Stimulated activated CD8-positive, alpha-beta memory T cell treated with anti-CD3 and anti-CD28 coated beads, Interleukin-4, amount 100 ng/mL, for 1 hour (primary cell): ENCODE measurements at places on chromosomes 4 and X.

DNA sequence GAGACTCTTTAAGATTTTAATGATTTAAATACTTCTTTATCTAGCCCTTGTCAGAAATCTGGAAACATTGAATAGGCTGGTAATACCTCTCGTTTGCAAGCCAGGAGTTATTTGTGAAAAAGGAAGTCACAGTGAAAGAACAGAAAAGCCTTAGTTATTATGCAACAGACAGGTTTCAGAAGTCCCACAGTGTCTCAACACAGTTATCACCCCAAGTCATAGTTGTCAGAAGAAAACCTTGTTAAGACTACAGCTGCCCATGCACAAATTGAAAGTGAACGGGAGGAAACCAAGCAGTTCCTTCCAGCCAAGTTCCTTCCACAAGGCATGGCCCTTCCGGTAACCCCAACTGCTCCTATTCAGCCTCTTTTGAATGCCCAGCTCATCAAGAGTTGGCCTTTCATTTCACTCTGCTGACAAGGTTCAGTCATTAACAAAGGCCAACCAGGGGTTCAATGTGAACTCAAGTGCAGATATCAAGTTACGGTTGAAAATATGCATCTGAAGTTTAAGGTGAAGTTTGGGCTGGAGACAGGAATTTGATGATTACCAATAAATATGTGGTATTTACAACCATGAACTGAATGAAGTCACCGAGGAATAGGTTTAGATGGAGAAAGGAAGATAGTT is 15.6 kb downstream of the ALPK1 start:
- DNase-seq: no peak

- DNase-seq: no peak
These were observed 15.8 kb upstream of the RGS12 start for GRCh38 chr4:3276986-3277385.

GRCh38 chr4:1356181-1356998 is 9.4 kb downstream of the UVSSA start:
- no peak for DNase-seq

GRCh38 chrX:70554523-70554922 is 109.9 kb downstream of the DLG3 start:
- DNase-seq: no peak

- DNase-seq: no peak
These were observed 1253.0 kb upstream of the PCDH7 start for GRCh38 chr4:29467044-29467717.

- DNase-seq: no peak
These were observed 65.5 kb downstream of the WFS1 start for GRCh38 chr4:6335040-6335590.

GRCh38 chr4:138110815-138111214 is 131.3 kb downstream of the SLC7A11 start:
- no peak for DNase-seq

GRCh38 chrX:134010690-134011089 is 25.3 kb upstream of the GPC3 start:
- DNase-seq: no peak

DNA sequence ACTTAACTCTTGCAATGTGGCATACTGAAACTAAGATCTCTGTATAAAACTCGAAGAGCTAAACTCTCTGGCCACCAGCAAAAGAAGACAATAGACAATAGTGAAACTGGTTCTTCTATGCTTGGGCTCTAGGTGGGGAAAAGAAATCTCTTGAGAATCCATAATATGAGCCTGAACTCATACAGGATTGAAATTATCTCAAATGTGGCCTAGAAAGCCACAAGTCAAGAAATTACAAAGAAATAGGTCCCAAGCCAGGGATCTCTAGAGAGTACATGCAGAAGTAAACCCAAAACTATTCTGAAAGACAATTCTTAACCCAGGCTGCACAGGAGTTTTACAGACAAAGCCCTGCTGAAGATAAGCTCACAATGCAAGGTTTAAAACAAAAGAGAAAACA is 127.4 kb downstream of the ANAPC10 start:
- DNase-seq: no peak
